Right kidney (tissue), 9 donors: ENCODE measurements at places on chromosomes 3 and 15.
A peak's percentile ranks its signal among the peaks of the same experiment; 100 is the strongest.

DNA sequence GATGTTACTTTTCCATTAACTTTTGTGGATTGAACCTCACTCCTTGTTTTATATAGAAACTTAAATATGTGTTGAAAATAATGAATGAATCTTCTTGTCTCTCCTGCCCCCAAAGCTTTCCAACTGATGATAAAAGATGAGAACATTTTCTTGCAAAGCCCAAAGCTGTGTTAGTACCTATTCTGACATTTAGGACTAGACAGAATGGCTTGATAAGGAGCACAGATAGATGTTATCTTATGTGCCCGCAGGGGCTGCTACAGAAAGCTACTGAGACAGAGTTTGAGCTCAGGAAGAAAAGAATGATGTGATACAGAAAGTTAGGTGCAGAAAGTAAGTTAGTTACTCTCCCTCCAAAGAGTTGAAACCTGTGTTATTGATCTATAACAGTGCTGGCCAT, 109.4 kb upstream of the ATP11B start:
- no peak for DNase-seq

GRCh38 chr15:81286621-81287121, 37.3 kb downstream of the STARD5 start:
- no peak for DNase-seq

DNA sequence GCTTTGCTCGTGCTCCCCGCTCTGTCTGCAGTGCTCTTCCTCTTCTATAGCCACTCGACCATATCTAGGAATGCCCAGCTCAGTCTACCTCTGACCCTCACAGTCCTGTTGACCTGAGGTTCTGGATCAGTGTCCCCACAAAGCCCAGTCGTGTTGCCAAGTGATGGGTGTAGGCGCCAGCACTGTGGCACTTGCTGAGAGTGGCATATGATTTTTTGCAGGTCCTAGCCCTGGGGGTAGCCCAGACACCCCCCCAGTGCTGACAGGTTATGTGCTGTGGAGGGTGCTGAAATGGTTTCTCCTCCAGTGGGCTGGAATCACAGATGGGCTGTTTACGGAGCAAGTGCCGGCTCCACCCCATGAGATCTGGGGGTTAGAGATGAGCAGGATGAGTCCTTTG, 32.5 kb downstream of the ACAD9 start:
- no peak for DNase-seq

DNA sequence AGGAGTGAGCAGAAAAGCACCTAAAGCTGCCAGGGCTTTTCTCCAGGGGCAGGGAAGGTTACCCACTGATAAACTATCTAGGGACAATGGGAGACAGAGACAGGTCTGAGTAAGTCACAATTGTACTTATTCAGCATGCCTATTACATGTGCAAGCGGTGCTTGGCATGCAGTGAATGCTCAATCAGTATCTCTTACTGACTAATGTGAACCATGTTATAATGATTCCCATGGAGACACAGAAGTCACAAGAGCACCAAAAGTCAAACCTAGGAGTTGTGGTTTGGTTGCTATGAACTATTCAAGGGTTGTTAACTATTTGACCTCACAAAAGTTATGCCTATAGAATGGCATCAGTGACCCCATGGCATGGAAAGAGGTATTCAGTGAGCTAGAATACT, 50.0 kb upstream of the RASGRP1 start:
- no peak for DNase-seq

DNA sequence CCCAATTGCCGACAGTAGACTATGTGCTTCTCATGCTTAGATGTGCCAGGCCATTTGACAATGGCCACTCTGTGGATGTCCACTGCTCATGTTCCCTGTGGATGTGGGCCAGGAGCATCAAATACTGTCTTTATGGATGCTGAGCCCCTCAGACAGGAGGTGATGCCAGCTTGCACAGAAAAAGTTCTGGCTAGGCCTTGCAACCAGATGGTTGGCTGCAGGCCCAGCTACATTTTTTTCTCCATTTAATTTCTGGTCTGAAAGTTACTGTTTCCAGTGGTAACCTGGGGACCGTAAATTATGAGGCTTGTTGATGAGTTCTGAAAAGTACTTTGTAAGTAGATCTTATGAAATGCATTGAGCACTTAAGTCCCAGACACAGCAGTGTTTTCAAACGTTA, 228.5 kb downstream of the CHL1 start:
- no peak for DNase-seq

DNA sequence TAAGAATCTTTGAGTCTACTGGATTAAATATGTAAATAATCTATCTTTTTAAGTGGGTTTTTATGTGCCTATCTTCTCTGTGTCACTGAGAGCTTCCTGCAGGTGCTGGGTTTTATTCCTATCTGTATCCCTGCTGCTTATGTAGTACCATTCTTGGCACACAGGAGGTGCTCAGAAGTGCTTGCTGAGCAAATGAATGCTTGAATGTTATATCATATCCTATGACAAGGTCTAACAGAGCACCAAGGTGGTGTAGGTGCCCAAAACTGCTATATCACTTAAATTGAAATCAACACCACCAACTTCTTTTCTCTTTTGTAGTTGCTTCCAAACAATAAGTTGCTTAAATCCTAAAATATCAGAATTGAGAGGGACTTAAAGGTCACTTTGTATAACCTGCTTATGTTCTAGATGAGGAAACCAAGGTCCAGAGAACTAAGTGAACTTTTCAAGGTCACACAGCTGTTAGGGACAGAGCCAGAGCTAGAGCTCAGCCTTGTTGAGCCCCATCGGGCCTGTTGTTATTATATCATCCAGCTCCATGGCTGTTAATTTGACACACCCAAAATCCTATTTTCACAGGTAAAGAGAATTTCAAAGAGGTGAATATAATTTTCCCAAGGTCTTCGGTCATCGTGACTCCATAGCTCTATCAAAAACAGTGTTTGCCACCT, 46.0 kb downstream of the CCNL1 start:
- DNase-seq, result no peak

DNA sequence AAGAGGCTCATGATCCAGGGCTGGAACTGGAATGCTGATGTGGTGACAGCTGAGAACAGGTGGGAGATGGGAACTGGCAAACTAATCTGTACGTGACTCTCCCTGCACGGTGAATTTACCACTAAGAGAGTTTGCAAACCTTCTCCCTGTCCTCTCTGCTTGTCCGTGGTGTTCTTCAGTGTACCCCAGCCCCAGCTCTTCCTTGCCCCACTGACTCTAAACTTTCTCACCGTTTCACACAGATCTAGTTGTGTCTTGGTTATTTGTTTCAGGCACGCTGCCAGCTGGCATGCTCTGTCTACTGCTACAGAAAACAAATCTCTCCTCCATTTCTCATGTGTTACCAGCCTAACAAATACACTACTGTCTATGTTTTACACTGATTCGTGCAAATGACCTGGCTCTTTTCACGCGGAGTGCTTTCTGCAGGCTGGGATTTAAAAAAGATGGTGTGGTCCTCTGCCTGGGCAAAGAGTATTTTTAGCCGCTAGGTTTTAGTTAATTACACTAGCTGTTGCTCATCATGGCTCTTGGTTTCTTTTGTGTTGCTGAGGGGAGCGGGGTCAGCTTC, 192.7 kb upstream of the LRIG1 start:
- peak; percentile 52 for DNase-seq

GRCh38 chr3:175726228-175726627, 867.1 kb downstream of the NAALADL2 start:
- DNase-seq, result no peak

DNA sequence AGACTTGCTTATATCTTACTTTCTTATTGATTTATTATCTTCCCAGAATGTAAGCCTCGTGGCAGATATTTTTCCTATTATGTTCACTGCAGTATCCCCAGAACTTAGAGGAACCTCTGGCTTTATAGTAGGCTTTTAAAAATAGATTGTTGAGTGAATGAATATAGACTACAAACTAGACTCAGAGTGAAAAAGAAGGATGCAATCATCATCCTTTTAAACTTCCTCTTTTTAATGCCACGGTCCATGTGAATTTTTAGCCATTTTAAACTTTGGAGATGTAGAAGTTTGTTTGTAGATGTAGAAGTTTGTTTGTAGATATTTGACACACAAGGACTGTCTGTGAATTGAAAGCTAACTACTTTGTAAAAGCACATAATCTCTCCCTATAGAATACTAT, 7.2 kb upstream of the P2RY12 start:
- DNase-seq, result no peak

DNA sequence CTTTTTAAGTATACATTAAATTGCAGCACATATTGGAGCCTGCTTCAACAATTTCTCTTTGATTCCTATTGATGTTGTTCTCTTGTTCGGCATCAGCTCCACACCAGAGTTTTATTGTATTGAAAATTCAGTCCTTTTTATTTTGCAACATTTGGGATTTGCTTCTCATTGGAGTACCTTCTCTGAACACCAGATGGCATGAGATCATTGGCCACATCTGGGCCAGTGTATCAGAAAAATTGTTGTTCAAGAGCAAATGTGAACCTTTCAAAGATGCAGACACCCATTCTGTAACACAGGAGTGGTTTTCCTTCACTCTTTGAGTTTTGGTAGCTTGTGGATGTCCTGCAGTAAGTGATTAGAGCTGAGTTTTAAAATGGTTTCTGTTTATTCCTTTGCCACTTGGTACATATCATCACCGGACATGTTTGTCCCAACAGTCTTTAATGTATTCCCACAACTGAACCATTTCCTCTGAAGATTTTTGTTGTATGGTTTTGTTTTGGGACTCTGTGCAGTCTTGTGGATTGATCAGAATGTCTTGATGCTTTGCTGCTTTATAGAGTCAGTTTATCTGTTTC, 96.1 kb downstream of the MCTP2 start:
- DNase-seq, result no peak

- no peak for DNase-seq
These were observed 34.4 kb downstream of the ABHD2 start for GRCh38 chr15:89122505-89123180.

DNA sequence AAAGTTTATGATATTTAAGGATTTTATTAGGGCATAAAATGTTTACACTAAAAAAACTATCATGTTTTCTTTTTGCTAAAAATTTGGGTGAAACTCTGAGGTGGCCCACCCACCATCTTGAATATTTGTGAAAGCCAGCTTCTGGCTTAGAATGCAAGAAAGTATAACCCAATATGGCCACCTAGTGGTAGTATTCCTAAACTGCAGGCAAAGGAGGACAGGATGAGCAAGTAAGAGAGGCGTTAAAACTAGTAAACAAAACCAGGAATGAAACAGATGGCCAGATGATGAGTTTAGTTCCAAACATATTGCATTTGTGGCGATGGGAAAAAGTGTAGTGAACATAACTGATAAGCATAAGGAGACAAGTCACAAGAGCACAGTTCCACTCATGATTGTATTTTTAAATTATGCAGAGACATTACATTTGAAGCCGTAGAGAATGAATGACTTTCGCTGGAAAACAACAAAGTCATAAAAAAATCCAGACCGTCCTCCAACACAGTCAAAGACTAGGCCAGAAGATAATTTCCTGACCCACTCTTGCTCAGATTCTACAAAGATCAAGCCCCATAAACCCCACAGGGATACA, 103.3 kb upstream of the PRTG start:
- peak; percentile 42 for DNase-seq

- DNase-seq, result no peak
These were observed 36.4 kb upstream of the EIF3J start for GRCh38 chr15:44500555-44500954.

DNA sequence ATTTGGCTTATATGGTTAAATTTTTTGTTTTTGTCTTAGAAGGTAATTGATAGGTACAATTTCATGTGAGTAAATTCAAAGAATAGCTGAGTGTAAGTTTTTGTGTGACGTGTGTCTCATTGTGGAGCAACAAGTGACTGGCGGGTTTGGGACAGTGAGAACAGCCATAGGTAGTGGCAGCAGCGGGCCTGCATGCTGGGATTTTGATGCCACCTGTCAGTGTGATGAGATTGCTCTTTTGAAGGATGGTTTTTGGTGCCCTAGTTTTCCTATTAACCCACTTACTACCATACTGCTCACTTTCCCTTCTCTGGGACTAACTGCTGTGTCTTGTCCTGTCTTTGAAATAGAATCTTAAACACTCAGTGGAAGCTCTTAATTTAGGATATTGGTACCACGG, 522.6 kb downstream of the NAALADL2 start:
- DNase-seq, result no peak

DNA sequence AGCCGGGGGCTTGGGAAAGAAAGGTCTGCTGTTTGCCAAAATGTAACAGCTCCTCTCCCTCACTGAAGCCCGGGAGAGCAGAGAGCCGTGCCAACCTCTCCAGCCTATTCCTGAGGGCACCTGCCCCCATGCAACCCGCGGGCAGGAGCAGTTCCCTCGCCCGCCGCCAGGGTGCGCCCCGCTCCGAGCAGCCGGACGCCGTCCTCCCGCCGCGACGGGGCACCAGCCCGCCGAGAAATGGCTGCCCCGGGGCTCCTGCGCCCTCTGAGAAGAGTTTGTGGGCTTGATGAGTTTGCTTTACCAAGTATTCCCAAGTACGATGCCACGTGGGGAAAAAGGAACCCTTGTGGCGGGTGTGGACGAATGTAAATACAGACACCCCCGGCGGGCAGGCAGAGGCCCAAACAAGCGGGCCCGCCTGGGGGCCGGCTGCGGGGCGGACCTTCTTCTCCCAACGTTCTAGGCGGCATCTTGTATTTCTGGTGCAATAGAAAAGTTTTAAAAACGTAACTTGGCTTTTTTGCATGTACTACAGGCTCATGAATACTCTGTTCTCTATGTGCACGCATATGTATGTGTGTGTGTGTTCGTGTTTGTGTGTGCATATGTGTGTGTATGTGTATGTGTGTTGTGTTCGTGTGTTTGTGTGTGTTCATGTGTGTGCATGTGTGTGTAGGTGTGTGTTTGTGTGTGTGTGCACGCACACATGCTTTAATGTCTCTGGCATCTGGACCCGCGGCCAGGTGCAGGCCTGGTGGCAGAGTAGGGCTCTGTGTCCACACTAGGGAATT, 162.9 kb downstream of the CHSY1 start:
- DNase-seq, result peak; percentile 77

GRCh38 chr3:105649480-105649879, 219.3 kb downstream of the CBLB start:
- DNase-seq, result no peak

GRCh38 chr3:4492208-4493013, 737 bp upstream of the ITPR1 start:
- no peak for DNase-seq

DNA sequence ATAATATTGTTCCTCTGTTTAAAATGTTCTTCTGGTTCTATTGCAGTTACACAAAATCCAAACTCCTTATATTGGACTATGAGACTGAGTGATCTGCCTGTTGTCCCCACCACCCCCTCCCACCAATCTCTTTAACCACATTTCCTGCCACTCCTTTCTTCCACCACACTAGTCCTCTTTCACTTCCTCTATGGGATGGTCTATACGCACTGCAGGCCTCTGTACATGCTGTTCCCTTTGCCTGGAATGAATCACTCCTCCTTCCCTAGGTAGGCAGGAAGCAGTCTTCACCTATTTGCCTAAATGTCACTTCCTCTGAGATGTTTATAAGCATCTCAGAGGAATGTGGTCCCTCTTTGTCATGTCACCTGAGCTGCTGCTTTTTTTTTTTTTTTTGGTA, 4.0 kb downstream of the MAP2K1 start:
- no peak for DNase-seq

- DNase-seq, result no peak
These were observed 365.8 kb upstream of the UMPS start for GRCh38 chr3:124364317-124365020.

DNA sequence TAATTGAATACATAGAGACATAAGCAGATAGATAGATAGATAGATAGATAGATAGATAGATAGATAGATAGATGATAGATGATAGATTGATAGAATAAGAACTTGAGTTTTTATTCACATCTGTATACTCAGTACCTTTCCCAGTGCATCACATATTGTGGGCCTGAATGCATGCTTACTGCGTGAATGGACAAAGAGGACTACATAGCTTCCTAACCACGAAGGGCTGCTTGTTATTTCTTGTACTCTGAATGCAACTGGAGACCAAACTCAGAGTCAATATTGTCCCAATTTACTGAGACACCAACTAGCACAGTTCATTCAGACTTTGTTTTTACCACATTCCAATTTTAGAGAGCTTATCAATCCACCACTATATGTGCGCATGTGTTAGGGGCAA, 422.9 kb upstream of the GRM7 start:
- no peak for DNase-seq
